Activated naive CD8-positive, alpha-beta T cell treated with anti-CD3 and anti-CD28 coated beads, Interleukin-2, amount 50 U/mL, for 16 hours (primary cell): ENCODE measurements at places on chromosomes 2 and 18.

GRCh38 chr2:10957391-10957790, 45.7 kb downstream of the KCNF1 start:
- DNase-seq, result no peak

- no peak for DNase-seq
Measured at GRCh38 chr2:181959508-181959907, 26.1 kb upstream of the PPP1R1C start.

DNA sequence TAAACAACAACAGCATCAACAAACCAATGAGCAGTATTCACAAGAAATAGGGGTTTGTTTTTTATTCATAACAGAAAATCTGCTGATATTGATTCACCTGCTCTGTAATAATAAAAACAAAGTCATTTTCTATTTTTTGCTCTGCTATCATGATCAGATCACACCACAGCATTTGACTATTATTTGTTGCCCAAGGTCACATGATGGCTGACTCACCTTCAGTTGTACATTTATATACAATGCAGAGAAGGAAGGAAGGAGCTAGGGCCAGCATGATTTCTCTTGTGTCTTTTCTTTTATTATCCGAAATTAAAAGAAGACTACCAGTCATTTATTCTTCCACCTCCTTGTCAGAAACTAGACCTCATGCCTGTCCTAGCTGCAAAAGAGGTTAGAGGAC, 1427.7 kb upstream of the CELF4 start:
- no peak for DNase-seq

- DNase-seq, result no peak
Measured at GRCh38 chr18:79949697-79950487, 1.6 kb downstream of the SLC66A2 start.

- DNase-seq, result no peak
Measured at GRCh38 chr2:119247844-119248271, 24.2 kb downstream of the STEAP3 start.

GRCh38 chr2:223855426-223855825, 18.0 kb upstream of the AP1S3 start:
- no peak for DNase-seq

- DNase-seq, result no peak
Measured at GRCh38 chr2:238254095-238254723, 14.4 kb upstream of the HES6 start.

- no peak for DNase-seq
Measured at GRCh38 chr2:239898292-239898925, 126.7 kb downstream of the NDUFA10 start.

DNA sequence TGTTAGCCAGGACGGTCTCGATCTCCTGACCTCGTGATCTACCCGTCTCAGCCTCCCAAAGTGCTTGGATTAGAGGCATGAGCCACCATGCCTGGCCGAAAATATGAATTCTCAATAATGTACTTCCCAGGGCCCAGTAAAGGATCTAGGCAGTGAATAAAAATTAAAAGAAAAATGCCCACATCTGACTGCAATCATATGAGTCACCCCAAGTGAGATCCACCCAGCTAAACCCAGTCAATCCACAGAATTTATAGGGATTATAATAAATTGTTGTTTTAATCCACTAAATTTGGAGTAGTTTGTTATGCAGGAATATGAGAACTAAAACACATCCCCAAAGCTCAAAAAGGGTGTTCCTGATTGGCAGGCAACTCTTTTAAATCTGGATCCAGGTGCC, 93.5 kb upstream of the STK39 start:
- no peak for DNase-seq

GRCh38 chr2:84187258-84187657, 271.8 kb downstream of the SUCLG1 start:
- DNase-seq, result no peak

- DNase-seq, result no peak
Measured at GRCh38 chr2:216687646-216688045, 7.7 kb downstream of the IGFBP5 start.

DNA sequence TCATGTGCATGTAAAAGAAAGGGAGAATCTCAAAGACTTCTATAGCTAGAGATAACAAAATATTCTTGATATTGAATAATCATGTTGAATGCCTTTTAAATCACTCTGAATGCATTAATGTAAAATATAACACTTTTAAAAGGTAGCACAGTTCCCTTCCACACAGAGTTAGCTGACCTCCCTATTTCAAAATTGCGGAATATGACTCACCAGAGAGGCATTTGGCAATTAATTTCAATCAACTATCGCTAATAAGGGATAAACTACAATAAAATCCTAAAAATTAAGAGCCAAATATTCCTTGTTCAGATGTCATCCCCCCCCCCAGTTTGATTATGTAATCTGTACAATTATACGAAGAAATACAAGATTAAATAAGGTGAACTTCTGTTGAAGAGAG, 29.3 kb downstream of the ZC3H15 start:
- DNase-seq, result no peak

DNA sequence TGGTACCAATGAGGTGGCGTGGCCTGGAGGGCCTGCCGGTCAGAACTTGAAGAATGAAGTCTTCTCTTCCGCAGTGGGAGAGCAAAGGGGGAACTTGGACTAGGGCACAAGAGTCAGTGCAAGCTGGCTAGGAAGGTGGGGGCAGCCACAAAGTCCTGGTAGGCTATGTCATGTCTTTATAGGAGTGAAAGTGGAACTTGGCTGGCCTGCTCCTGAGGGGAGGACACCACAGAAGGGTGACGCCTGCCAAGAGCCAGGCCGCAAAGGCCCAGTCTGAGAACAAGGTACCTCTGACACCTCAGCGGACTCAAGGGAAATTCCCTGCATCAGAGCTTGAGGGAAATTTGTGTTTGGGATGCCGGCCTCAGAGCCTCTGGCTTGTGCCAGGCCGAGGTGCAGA, 32.2 kb upstream of the MAP3K20 start:
- no peak for DNase-seq

DNA sequence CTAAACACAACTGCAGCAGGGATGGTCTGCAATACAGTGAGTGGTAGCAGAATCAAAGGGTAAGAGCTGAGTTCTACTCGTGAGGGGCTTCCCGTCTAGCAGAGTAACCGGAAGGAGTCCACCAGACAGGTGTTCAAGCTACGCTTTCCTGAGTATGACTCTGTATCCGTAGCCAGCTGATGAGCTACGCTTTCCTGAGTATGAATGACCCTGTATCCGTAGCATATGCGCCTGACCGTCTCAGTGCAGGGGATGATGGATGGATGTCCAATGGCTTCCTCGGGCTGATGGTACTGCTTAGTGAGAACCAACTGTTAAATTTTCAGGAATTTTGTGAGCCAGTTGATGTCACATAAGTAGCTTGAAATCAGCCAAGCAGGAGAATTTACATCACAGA, 244.1 kb upstream of the MYT1L start:
- no peak for DNase-seq

DNA sequence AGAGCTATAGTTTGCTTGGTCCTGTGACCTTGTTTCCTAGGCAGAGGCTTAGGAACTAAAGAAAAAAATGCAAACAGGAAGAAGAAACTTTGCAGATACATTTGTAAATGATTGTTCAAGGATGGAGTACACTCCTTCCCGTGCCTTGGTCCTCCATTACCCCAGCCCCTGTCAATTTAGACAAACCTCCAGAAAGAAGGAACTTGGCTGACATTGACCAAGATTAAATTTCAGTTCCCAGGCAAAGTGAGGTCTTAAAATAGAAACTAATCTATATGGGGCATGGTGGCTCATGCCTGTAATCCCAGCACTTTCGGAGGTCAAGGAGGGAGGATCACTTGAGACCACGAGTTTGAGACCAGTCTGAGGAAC, 179.9 kb upstream of the FN1 start:
- no peak for DNase-seq

- peak; percentile 11 for DNase-seq
Measured at GRCh38 chr2:237774811-237775553, 23.6 kb upstream of the RBM44 start.

DNA sequence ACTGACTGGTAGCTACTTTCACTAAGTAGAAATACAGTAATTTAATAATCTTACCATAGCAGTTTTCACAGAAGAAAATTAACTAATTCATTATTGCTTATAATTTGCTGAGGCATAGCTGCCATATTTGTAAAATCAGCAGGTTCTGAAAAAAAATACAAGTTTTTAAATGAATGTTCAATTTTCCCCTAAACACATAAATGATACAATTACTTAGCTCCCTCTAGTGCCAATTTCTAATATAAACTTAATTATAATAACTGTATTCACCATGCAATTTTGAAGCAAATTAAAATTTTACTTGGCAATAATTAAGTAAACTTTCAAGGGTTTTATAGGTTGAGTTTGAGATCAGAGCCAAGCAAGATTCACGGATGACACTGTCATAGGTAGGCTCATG, 1321.6 kb upstream of the ACVR2A start:
- DNase-seq, result no peak

DNA sequence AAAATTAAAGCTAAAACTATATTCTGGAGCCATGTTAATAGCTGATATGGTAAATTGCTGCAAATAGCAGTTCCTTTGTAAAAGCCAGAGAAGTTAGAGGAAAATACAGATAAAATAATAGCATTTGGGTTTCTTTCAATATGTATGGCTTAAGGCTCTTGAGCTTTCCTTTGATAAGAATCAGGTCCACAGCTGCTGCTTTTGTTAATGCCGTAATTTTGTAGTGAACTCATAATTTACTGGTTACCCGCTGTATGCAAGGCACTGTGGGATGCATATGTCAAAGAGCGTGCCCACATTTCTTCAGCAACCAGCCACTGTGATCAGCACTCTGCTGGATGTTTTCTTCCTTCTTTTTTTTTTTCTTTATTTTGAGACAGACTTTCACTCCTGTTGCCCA, 79.1 kb downstream of the MOGAT1 start:
- DNase-seq, result no peak

- DNase-seq, result no peak
Measured at GRCh38 chr2:127095784-127096183, 11.2 kb downstream of the BIN1 start.

DNA sequence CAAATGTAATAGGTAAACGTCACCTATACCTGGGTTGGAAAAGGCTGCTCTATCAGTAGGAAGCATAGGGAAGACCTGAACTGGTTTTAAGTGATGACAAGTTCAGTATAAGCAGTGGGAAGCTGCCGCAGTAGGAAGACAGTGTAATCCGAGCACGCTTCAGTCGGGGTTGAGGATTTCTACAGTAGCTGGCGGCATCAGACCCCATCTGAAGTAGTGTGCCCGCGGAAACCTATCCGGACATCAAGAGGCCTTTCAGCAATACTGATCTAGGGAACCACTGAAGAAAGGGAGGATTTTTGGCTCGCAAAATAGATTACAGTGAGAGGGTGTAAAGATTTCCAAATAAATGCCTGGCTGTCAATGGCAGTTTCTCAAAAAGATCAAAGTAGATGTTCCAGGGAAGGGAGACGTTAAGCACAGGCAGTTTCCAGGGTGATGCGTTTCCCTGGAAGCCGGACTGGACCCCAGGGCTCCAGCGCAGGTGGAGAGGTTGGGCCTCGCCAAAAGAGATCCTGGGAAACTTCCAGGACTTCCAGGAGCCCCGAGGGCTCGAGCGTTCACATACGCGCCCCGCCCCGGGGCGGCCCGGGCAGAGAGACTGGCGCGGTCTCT, 5.3 kb downstream of the LOXL3 start:
- no peak for DNase-seq

GRCh38 chr2:36371070-36371874, 15.7 kb downstream of the CRIM1 start:
- no peak for DNase-seq

- no peak for DNase-seq
Measured at GRCh38 chr18:27017901-27018500, 152.5 kb upstream of the AQP4 start.

DNA sequence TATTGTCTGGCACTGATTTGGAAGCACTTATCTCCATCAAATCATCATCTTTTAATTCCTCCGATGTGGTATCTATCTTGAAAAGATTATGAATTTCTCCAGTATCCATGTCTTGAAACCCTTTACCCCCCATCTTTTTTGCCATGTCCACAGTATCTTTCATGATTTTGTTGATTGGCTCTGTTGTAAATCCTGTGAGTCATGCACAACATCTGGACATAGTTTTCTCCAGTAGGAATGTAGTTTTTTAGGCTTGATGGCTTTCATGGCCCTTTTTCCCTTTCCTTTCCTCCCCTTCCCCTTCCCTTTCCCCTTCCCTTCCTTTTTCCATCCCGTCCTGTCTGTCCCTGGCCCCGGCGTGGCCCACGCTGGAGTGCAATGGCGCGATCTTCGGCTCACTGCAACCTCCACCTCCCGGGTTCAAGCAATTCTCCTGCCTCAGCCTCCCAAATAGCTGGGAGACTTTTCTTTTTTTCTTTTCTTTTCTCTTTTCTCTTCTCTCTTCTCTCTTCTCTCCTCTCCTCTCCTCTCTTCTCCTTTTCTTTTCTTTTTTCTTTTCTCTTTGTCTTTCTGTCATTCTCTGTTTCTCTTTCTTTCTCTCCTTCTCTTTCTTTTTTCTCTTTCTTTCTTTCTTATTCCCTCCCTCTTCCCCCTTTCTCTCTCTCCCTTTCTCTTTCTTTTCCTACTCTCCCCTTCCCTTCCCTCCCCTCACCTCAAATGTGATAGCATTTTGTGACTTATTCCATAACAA, 18.4 kb upstream of the ZNF638 start:
- DNase-seq, result no peak

DNA sequence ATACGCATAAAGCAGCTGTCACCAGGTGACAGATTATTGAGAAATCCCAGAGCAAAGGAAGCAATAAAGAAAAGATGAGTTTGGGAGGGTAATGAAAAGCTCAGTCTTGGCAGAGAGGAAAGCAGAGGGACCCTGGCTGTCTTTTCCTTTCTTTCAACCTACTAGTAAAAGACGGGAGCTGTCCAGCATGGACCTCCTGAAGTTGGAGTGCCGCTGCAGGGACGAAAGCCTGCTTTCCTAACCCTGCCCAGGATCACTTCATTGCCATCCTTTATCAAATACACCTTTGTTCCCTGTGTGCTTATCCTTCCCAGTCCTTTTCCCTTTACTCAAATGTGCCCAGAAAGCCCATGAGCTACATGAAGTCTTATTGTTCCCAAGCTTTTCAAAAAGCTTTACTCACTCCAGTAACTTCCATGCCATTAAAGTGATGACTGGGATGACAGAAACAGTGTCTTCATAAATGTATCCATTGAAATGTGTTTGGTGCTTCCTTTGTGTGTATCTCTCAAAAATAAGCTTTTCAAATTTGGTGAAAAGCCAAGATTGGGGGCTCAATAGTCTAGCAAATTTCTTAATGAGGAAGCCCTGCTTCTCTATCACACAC, 3.7 kb upstream of the SPR start:
- DNase-seq, result no peak

GRCh38 chr2:9887513-9887912, 44.2 kb downstream of the TAF1B start:
- no peak for DNase-seq

- DNase-seq, result no peak
Measured at GRCh38 chr2:227406177-227407031, 18.7 kb upstream of the SCYGR1 start.

- no peak for DNase-seq
Measured at GRCh38 chr2:182705761-182706160, 10.3 kb upstream of the DNAJC10 start.
